Stimulated activated CD4-positive, alpha-beta T cell treated with anti-CD3 and anti-CD28 coated beads, TNF-alpha, amount 100 ng/mL, for 1 hour (primary cell): ENCODE measurements at places on chromosomes 6 and 20.

DNA sequence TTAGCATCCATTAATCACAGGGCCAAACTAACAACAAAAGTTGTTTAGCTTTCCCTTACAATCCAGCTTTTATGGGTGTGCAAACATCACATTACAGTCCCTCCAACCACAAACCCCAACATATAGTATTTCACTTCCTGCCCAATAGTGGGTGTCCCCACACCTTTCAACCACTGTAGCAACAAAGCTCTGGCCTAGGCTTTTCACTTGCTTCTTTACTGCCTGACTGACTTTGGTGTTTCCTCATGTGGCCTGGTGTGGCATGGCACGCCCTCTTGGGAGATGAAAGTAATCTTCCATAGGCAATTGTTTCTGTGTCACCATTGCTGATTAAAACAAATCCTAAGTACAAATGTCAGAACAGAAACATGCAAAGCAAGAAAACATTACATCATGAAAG is 46.3 kb downstream of the MCM8 start:
- DNase-seq = no peak

DNA sequence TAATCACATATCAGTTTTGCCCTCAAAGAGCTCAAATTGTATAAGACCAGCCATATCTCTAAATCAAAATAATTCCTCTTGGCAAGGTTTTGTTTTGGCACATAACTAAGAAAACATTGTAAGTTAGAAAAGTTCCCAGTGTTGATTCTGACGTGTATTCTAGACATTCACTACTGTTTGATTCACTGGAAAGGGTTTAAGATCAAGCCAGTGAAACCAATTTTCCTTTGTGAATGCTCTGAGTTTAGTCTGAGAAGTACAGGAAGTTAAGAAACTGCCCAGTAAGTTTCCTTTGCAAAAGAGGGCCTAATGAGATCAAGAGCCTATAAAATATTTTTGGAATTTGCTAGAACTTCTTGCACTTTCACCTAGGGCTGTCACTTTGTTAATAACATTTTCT is 143.0 kb downstream of the FNDC1 start:
- DNase-seq = no peak

DNA sequence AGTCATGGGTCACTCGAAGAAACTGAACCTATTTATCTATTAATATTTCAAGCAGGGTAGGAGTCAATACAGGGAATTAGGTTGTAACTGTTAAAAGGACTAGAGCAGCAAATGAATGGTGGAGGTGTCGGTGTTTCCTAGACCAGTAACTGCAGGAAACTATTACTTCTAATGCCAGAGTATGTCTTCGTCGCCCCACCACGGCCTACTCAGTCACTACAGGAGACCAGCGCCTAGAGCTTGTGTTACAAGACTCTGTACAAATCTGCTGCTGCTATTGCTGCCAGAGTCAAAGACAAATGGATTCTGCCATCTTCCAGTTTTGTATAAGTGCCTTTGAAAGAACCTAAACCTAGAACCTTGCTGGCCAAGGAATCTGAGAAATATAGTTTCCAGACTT is 343.9 kb downstream of the SOX4 start:
- DNase-seq = no peak

DNA sequence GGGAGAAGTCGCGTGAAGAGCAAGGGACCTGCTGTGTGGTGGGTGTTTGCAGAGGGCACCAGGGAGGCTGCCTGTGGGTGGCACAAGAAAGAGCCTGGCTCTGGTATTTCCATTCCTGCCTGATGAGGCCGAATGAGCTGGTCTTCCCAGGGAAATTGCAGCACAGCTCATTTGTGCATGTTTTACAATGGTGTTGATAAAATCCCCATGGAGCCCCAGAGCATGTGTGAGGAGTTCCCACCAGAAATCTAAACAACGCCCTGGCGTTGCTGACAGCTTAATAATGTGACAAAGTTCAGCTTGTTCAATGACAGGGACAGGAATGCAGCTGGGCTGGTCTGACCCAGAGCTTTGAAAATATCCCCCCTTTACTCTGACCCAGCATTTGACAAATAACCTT is 135.5 kb downstream of the CLIC5 start:
- no peak for DNase-seq

DNA sequence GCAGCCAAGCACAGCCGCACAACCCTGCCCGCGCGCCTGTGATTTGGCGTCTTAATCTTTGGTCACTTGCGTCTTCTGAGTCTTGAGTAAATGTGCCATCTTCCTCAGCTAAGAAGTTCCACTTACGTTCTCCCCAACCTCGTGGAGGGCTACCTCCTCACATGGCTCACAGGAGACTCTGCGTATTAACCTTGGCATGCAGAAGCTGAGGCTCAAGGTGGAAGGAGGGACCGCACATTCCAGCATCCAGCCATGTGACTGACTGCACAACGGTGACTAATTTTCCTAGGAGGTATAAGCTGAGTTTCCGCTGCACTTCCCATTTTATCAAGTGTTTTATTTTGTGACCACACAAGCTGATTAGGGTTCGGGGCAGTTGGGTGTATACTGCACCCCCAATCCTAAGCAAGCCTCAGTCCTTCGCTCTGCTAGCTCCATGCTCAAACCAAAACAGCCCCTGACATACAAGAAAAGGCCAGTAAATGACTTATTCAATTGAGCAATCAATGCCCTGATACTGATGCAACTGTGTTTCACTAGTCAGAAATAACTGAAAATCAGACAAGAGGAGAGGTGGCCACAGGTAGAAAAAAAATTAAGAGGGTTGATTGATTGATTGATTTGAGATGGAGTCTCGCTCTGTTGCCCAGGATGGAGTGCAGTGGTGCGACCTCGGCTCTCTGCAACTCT is 7.0 kb downstream of the BEND3 start:
- DNase-seq = no peak

GRCh38 chr6:90193359-90193758 is 103.3 kb downstream of the BACH2 start:
- no peak for DNase-seq

- no peak for DNase-seq
Observed at GRCh38 chr6:123913863-123914262, 110.2 kb downstream of the NKAIN2 start.

DNA sequence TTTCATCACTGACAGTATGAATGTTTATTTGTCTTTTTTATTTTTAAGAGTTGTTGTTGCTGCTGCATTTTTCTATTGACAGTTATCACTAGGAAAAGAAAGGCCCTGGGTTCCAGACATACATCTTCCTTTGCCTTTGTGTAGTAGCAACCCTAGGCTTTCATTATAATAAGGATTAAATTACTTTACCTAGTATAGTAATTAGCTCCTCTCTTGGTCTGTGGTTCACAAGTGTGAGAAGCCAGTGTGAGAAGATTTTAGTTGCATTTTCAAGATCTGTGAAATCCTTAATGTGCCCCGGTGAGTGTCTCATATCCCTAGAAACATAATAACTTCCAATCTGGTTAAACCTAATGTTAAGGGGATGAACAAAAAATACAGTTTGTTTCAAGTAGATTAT is 799.3 kb upstream of the MAP3K7 start:
- no peak for DNase-seq

- no peak for DNase-seq
Observed at GRCh38 chr6:149079911-149080491, 237.5 kb upstream of the TAB2 start.

DNA sequence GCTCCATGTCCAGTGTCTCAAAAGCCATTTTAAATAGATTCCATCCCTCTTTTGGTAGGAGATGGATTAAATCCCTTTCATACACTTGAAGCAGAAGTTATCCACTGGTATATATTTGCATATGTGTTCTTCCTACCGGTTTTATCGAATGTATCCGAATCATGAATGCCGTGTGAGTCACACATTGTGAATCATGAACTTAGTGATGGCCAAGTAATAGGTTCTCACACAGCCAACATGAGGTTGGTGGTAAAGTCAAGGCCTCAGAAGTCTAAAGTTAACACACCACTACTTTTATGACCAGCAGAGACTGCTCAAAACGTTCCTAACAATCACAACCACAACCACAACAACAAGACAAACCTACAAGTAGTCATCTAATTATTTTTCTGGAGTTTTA is 345.5 kb downstream of the THBS2 start:
- no peak for DNase-seq

- DNase-seq = no peak
Observed at GRCh38 chr6:116536216-116536621, 9.3 kb downstream of the TRAPPC3L start.

GRCh38 chr6:78347191-78347916 is 520.0 kb upstream of the IRAK1BP1 start:
- DNase-seq = no peak

- no peak for DNase-seq
Observed at GRCh38 chr20:19026121-19026878, 186.1 kb upstream of the SLC24A3 start.

DNA sequence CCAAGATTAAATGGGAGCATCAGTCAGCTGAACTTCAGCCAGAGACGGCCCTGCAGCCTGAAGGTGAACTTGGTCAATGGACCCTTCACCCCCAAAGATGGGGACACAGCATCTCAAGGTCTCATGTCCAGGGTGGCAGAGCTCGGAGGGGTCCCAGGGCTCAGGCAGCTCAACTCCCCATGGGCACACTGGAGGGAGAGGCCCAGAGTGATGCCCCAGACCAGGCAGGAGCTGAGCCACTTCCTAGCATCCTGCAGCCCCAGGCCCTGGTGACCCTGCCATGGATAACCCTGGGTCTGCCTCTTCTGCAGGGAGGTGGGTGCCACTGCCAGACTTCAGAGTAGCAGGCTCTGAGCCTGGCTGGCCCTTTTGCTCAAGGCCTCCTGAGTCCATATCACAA is 27.5 kb upstream of the EMILIN3 start:
- no peak for DNase-seq

DNA sequence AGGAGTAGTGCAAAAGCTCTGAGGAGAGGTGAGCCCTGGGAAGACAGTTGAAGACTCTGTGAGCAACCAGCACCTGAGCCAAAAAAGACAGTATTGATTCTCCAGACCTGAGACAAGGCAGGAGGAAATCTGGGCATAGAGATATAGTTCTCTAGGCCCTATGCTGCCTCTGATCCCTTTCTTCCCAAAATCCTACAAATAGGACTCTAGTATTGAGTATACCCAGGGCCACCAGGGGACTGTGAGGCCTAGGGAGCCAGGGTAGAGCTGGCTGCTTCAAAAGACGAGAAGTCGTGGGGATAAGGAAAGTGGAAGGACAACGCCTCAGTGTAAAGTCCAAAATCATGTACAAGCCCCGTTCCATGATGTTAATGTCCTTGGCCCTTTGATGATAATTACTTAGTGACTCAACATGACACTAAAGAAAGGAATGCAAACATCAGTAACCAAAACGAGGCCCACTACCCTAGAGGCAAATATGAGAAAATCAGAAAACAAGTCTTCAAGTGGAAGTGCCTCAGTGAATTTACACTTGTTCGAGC is 197.3 kb upstream of the PROKR2 start:
- DNase-seq = no peak

DNA sequence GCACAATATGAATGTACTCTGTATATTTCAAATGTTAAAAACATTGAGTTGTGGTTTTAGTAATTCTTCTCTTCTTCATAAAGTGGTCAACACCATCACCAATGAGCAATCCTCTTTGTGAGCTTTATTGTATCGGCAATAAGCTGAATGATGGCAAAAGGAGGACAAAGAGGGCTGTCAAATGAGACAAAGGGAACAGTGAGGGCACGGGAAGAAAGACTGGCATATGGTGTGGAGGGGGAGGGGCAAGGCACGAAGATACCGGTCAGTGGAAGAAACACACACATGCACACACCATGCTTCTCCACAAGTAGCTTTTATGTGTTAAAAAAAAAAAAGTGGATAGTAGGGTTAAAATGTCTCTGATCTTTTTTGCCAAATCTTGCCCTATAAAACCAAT is 506.8 kb upstream of the CITED2 start:
- DNase-seq = no peak

DNA sequence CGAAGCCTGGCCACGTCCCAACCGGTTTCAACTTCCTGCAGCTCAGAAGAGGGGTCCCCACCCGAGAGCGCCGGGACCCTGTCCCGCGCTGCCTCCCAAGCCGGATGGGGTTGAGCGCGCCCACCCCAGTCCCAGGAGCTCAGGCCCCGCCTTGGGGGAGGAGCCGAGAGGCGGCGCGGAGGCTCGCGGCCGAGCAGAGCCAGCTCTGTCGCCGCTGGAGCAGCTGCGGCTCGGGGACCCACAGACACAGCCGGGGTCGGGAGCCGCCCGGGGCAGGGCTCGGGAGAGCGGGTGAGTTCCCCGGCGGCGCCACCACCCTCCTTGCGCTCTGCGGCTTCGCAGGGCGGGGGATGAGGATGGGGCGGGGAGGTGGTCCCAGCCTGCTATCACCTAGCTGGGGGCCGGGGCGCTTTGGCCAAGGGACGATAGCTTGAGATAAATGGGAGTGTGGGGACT is at the start of gene PPP1R16B:
PPP1R16B (plus strand) TSS at position 196 of the 456 bp plus-strand sequence. CDS start 30,229 bp downstream, outside the sequence.
- DNase-seq = peak; percentile 67

- no peak for DNase-seq
Observed at GRCh38 chr6:155701342-155701741, 245.7 kb upstream of the NOX3 start.

GRCh38 chr6:98975421-98975820 is 27.7 kb upstream of the FBXL4 start:
- DNase-seq = no peak

DNA sequence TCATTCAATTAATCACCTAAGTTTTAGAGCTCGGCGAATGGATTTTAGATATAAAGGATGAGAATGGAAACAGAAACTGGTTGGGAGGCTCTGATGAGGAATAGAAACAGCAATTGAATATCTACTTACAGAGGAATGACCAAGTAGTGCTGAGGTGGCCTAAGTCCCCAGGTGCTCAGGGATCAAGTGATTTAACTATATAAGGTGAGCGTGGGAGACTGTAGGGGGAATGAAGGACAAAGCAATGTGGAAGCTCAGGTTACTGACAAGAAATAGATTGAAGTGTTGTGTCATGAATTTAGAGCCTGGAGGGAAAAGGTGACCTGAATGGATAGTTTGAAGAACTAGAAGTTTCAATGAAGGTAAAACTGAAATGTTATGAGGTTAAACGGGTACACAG is 495.4 kb upstream of the SOX4 start:
- no peak for DNase-seq

DNA sequence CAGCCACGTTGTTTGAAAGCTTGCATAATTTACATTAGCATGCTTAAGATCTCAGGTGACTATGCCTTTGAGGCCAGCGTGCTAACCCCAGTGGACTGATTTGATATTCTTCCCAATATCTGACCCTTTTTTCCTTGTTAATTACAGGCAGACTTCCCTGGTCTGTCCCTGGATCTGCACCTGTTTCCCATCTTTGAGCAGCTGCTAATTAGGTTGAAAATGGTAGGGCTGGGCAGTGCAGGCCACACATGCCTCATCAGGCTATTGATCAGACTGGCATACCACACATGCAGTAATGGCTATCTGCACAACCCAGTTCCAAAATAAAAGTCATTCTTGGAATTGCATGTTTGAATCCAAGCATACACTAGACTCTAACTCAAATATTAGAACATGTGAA is 164.3 kb upstream of the TFAP2D start:
- no peak for DNase-seq
